ENCODE measurements at places on chromosomes 7 and 10. TPM values are rescaled to one million over a fixed set of nuclear protein-coding genes. Genes with fewer than 3 reads are reported as not detected.

The RARRES2 gene
- 0.79 TPM for total RNA-seq

The SUGCT gene
- 2.4 TPM for total RNA-seq

The VGF gene
- 0.76 TPM for total RNA-seq

The PON1 gene
- not detected for total RNA-seq

The SRGN gene
- total RNA-seq: 0.39 TPM

The ABCB4 gene
- total RNA-seq: not detected

The CACNB2 gene
- total RNA-seq: under 0.01 TPM

The TRRAP gene
- total RNA-seq: 19.8 TPM

The LOXL4 gene
- total RNA-seq: 3.8 TPM

The CYP3A7 gene
- total RNA-seq: 0.22 TPM

The PRR15 gene
- 286 TPM for total RNA-seq

The SFRP5 gene
- not detected for total RNA-seq

The ATOH7 gene
- total RNA-seq: under 0.01 TPM

The BMPER gene
- 11.4 TPM for total RNA-seq

The CTAGE6 gene
- total RNA-seq: 5.9 TPM

The FAM237B gene
- not detected for total RNA-seq

The CTAGE4 gene
- 4.7 TPM for total RNA-seq

The KIAA1217 gene
- 60.5 TPM for total RNA-seq

The TSC22D4 gene
- 29.4 TPM for total RNA-seq

The HEPACAM2 gene
- total RNA-seq: not detected

The SNX10 gene
- 0.54 TPM for total RNA-seq

The ANKRD16 gene
- 5.9 TPM for total RNA-seq

The OR2A1 gene
- total RNA-seq: not detected

The VWA2 gene
- total RNA-seq: not detected

The COBL gene
- total RNA-seq: under 0.01 TPM

The RBP4 gene
- 0.79 TPM for total RNA-seq

The CALHM3 gene
- 0.39 TPM for total RNA-seq

The TRIM50 gene
- not detected for total RNA-seq

The CCDC7 gene
- total RNA-seq: 7.3 TPM

The TUBB8 gene
- total RNA-seq: not detected

The TRIL gene
- 0.33 TPM for total RNA-seq

The HKDC1 gene
- total RNA-seq: under 0.01 TPM

The ARL3 gene
- 5.6 TPM for total RNA-seq

The PPP3CB gene
- total RNA-seq: 20.3 TPM

The NPTX2 gene
- 0.22 TPM for total RNA-seq

The STAG3 gene
- 1.2 TPM for total RNA-seq

The SPDYE5 gene
- not detected for total RNA-seq
